ENCODE measurements at places on chromosomes 2 and 18.

DNA sequence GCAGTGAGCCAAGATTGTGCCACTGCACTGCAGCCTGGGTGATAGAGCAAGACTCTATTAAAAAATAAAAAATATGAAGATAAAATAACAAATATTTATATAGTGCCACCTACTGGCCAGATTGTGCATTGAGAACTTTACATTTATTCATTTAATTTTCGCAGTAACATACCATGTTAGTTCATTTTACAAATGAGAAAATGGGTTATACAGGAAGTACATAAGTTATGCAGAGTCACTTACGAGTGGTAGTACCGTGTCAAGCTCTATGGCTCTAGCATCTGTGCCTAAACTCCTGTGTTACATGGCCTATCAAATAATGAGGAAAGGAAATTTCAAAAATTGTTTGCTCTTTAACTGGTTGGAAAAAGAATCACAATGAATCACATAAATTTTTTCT, 27.9 kb downstream of the RIF1 start:
- no peak for DNase-seq

DNA sequence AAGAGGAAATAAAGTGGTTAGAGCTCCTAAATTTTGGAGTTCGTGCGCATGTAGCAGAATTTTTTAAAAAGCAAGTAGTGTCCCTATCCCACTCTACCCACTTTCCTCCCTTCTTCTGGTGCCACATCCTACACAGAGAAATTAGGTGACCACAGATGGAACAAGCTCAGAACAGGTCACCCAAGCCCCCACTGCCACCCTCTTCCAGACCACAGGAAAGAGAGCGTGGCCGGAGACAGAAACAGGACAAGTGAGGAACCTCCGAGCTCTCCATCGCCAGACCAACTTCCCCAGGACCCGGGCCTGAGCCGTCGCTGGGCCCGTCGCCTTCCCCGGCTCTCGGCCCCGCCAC, 433 bp downstream of the NPC1 start:
- no peak for DNase-seq

- DNase-seq, result no peak
Measured at GRCh38 chr2:138910427-138910826, 130.2 kb upstream of the NXPH2 start.

DNA sequence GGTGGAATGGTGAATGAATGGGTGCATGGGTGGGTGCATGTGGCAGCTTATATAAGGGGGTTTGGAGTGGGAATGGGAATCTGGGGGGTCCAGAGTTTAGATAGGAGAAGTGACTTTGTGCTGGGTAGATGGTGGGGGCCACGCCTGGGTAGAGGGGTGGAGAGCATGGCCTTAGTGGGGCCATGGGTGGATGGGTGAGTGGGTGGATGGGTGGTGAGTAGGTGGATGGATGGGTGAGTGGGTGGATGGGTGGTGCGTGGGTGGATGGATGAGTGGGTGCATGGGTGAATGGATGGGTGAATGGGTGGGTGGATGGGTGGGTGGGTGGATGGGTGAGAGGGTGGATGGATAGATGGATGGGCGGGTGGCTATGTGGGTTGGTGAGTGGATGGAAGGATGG, 53.9 kb downstream of the MYO7B start:
- DNase-seq, result no peak

DNA sequence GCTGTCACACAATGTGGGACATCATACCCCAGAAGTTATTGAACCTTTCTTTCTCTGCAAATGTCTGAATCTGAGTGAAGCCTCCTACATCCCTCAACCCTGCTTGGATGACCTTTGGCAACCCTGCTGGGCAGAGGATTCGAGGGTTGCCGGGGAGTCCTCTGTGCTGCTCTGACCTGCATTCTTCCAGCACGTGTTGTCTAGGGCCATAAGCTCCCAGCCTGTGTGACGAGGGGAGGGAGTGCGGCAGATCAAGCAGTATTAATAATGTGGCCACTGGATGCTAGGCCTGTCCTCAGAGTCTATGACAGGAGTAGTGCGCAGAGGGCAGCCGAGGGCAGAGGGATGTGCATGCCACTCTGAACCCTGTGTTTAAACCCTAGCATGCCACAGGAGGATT, 58.8 kb downstream of the RPL37A start:
- DNase-seq, result no peak

DNA sequence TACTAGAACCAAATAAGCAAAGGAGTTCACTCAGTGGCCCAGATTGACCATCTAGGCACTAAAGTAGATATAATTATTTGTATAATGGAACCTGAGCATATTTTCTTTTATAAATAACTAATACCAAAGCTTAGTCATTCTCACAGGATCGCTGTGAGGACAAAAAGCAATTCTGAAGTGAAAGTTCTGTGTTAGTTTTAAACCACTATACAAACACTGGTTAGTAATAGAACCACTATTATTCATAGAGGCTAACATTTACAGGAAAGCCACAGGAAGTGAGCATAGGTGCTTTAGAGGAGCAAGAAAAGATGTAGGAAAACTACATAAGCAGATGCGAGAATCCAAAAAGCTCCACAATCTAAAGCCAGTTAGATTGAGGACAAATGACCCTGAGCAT, 364.7 kb downstream of the XIRP2 start:
- no peak for DNase-seq

GRCh38 chr18:61891271-61891670, 1.5 kb downstream of the RNF152 start:
- no peak for DNase-seq

GRCh38 chr18:13353084-13353823, 134.7 kb downstream of the LDLRAD4 start:
- DNase-seq, result no peak

- no peak for DNase-seq
Measured at GRCh38 chr2:238080518-238080917, 19.6 kb upstream of the ESPNL start.

DNA sequence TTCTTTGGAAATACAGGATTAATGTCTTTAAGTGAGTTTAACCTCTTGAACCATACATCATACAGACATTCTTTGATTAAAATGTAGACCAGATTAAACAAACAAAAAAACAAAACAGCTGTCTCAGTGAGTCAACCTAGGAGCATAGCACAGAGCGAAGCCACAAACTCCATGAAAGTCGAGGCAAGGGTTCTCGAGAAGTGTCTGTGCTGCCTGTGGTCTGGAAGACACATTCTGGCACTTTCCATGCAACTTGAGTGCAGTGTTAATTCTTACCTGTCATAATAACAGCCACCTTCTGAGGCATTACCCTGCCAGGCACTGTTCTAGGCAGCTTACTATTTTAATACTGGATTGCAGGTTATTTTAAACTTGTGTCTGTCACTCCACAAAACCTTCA, 435.5 kb upstream of the MMADHC start:
- no peak for DNase-seq

DNA sequence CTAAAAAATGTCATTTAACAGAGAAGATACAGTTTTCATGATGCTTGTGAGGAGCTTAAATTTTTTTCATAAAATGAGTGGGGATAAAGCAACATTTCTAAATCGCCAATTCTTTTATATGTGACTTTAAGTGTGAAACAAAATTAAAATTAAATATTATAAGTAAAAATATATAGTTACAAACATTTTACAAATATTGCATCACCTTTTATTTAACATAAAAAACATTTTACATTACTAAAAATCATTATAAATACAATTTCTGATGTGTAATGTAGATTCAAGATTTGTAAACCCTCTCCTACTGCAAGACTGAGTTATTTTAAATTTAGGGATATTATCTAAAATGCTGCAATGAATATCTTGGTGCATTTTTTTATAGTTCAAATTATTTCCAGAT, 44.4 kb upstream of the GATA6 start:
- DNase-seq, result no peak

DNA sequence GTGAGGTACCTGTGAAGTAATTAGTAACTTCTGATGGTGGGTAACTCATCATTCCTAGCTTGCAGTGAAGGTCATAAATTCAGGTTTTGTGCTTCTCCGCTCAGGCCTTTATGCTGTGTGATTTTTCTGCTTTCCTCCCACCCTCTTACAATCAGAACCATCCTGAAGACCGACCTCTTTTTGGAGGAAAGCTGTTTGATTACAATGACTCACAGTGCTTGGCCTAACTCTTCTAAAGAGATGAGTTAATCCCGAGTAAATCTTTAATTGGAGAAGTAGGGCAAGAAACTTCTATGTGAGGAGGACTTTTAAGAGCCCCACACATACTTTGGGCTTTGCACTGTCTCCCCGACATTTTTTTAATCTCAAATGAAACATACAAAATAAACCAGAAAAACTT, 53.1 kb downstream of the TTC27 start:
- DNase-seq, result no peak

- no peak for DNase-seq
Measured at GRCh38 chr2:188051706-188052105, 240.0 kb upstream of the GULP1 start.

DNA sequence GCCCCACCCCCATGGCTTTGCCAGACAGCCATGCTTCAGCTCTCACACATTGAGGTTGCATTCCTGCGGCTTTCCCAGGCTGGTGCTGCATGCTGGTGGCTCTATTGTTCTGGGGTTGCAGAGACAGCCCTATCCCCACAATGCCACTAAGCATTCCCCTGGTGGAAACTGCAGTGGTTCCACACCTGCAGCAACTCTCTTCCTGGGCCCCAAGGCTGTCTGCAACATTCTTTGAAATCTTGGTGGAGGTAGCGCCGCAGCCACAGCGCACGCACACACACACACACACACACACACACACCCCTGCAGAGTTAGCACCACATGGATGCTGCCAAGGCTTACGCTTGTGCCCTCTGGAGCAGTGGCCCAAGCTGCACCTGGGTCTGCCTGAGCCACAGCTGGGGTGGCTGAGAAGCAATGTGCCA, 21.4 kb downstream of the SFXN5 start:
- DNase-seq, result no peak

DNA sequence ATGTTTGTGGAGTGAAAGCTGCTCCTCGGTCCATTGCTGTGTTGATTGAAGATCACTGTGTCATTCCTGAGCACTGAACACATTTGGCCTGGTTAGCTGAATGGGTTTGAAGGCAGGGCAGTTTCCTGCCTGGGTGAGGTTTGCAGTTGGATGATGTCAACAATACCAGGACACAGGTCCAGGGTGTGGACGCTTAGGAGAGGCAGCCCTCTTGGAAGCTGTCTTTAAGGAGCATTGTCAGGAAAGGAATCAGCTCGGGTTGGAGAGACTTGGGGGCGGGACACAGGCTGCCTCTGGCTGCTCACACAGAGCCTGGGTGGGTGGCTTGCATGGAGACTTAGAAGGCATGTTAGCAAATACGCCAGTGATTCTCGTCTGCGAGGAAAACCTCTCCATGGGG, 237.7 kb downstream of the SEPTIN10 start:
- DNase-seq, result no peak

- DNase-seq, result no peak
Measured at GRCh38 chr2:105580870-105581554, 163.7 kb upstream of the NCK2 start.

DNA sequence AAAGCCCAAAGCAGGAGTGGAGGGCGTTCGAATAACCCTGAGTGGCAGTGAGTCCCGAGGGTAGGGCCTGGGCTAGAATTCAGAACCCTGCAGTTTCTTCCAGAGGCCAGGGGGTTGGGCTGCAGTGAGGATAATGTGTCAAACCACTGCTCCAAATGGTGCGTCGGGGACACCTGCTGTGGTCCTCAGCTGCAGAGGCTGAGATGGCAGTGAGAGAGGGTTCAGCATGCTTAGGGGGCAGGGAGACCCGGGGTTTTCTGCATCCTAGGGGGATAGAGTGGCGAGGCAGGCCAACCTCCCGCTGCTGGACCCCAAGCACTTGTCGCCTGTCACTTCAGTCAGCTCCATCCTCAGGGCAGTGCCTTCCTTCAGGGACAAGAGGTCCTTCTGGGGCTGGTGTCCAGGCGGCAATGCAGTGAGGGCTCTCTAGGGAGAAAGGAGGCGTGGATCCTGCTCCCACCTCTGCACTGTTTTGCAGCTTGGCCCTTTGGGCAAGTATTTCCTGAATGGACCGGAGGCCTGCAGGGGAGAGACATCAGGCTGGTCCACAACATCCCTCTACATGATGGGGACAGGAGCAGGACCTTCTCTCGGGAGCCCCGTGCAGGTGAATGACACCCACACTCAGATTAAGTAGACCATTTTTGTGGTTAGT, 8.4 kb upstream of the NTSR2 start:
- no peak for DNase-seq

DNA sequence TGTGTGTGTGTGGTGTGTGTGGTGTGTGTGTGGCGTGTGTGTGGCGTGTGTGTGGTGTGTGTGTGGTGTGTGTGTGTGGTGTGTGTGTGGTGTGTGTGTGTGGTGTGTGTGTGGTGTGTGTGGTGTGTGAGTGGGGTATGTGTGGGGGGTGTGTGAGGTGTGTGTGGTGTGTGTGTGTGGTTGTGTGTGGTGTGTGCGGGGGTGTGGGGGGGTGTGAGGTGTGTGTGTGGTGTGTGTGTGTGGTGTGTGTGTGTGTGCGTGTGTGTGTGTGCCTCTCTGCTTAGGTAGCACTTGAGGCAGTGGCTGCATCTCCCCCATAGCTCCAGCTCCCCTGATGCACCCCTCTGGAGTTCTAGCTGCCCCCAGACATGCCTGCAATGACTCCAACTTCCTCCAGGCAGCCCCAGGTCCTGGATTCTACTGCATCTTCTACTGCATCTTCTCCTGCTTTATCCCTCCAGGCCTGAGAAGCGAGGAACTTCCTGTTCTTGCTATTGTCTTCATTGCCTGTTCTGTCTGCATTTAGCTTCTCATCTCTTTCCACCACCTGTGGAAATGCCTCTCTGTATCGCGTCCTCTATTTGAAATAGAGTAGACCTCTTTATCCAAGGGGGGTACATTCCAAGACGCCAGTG, 22.2 kb upstream of the MLPH start:
- no peak for DNase-seq

DNA sequence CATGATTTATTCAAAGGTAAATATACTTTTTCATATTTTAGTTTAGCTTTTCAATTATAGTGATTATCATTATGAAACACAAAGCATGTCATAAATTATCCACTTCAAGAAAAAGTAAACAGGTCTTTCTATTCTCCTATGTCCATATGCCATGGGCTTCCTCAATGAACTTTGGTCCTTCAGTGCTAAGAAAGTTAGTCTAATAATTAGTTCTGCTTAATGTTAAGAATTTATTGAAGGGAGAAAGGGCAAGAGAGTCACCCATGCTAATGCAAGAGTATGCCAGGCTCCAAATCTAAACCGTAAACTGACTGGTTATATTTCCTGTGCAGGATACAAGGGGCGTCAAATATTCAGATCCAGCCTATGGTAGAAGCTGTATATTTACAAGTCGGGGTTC, 96.2 kb downstream of the GORASP2 start:
- DNase-seq, result no peak

Measured in NCI-H1436 treated with DMSO at 0.1 percent for 48 hours (cell line).